ENCODE measurements at places on chromosomes 7 and 10. TPM values are rescaled to one million over a fixed set of nuclear protein-coding genes. Genes with fewer than 3 reads are reported as not detected.

The EEPD1 gene
- 4.4 TPM for total RNA-seq

The CTAGE6 gene
- 0.11 TPM for total RNA-seq

The NKX1-2 gene
- total RNA-seq = not detected

The LRGUK gene
- total RNA-seq = 0.27 TPM

The BAG3 gene
- total RNA-seq = 65.8 TPM

DNA sequence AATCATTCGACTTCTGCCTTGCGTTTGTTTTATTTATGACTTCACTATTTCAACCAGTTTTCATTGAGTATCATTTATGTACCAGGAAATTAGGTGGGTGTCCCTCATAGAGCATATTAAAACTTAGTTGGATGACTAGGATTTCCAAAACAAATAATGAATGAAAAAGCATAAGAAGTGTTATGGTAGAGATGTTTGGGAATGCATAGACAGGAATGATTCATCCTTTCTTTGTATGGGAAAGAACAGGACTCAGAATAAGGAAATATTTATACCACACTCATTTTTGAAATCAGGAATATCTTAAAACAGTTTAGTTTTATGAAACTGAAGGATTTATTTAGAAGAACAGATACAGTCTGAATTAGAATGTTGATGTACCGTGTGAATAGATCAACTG is 315.7 kb downstream of the EXOC4 start:
- H3K4me3 ChIP-seq = no peak overlapping the region
- H3K27me3 ChIP-seq = no peaks in the 10 kb centered on the region
- H3K27ac ChIP-seq = no peak overlapping the region

GRCh38 chr7:130970196-130970595 is 236.2 kb upstream of the KLF14 start:
- H3K4me1 ChIP-seq = peaks cover 31% of the 10 kb centered on the region
- no peak overlapping the region for H3K4me3 ChIP-seq
- H3K36me3 ChIP-seq = peaks cover 35% of the 10 kb centered on the region
- DNase-seq = no peak
- no peaks in the 10 kb centered on the region for H3K27me3 ChIP-seq

GRCh38 chr7:105937411-105937810 is 25.7 kb upstream of the CDHR3 start:
- H3K4me3 ChIP-seq = no peak overlapping the region
- no peaks in the 10 kb centered on the region for H3K36me3 ChIP-seq
- no peak for DNase-seq
- no peaks in the 10 kb centered on the region for H3K4me1 ChIP-seq

DNA sequence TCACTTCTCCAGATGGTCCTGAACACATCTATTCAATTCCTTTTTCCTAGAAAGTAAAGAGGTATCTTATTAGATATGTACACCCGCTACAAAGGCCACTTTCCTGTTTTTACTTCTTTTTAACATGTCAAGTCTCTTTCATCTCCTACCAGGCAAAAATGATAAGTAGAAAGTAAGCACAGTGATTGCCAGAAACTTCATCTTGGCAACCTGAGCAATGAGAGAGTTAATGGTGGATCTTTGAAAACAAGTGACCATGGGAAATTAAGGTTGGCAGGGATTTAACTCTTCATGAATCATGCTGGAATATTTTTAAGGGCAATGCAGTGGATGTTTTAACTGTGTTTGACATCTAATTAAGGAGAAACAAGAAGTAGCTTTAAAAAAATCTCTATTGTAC is 2.7 kb downstream of the SEMA3A start:
- H3K27me3 ChIP-seq = no peaks in the 10 kb centered on the region

DNA sequence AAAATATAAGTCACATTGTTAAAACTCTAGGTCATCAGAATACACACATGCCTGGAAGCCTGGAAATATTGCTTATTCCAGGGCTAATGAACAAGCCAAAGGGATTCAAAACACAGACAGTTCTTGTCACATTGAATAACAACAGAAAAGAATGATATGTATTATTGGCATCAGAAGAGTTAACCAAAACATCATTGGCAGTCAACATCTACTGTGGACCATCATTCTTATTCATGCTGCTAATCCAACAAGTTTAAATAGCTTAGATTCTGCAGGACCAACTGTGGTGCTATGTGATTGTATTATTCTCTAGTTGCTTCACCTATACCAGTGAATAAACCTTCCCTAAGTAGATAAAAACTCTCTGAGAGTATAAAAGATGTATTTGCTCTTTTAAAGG is 198.3 kb downstream of the NEBL start:
- DNase-seq = no peak
- no peak overlapping the region for H3K4me3 ChIP-seq
- no peaks in the 10 kb centered on the region for H3K36me3 ChIP-seq
- no peak overlapping the region for H3K27ac ChIP-seq
- no peaks in the 10 kb centered on the region for H3K27me3 ChIP-seq

GRCh38 chr7:82087099-82087498 is 317.3 kb upstream of the HGF start:
- no peak overlapping the region for H3K4me3 ChIP-seq
- DNase-seq = no peak
- no peak overlapping the region for H3K27ac ChIP-seq
- no peaks in the 10 kb centered on the region for H3K27me3 ChIP-seq
- no peaks in the 10 kb centered on the region for H3K36me3 ChIP-seq
- no peaks in the 10 kb centered on the region for H3K4me1 ChIP-seq

DNA sequence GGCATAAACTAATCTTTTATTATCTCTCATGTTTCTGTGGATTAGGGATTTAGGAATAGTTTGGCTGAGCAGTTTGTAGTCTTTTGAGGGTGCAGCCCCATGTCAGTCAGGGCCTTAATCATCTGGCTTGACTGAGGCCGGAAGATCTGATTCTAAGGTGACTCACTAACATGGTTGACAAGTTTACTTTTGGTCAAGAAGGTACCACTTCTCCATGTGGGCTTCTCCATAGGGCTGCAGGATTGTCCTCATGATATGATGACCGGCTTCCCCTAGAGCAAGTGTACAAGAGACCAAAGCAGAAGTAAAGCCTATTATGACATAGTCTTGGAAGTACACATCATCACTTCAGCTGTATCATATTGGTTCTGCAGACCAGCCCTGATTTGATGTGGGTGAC is 45.9 kb upstream of the OIT3 start:
- no peak overlapping the region for H3K27ac ChIP-seq
- no peaks in the 10 kb centered on the region for H3K36me3 ChIP-seq
- DNase-seq = peak; percentile 22
- no peaks in the 10 kb centered on the region for H3K27me3 ChIP-seq
- H3K4me1 ChIP-seq = no peaks in the 10 kb centered on the region

- peak; percentile 39 for DNase-seq
- peak within 1 kb of the TSS; percentile 53 for H3K4me3 ChIP-seq
- no peaks in the 10 kb centered on the region for H3K27me3 ChIP-seq
- peaks cover 4% of the 10 kb centered on the region for H3K36me3 ChIP-seq
- H3K27ac ChIP-seq = no peak within 1 kb of the TSS
Measured at GRCh38 chr7:6614953-6615722, at the start of gene ZNF853. ZNF853 (plus strand) TSS chr7:6615610; CDS start chr7:6616175, 565 bp downstream.

DNA sequence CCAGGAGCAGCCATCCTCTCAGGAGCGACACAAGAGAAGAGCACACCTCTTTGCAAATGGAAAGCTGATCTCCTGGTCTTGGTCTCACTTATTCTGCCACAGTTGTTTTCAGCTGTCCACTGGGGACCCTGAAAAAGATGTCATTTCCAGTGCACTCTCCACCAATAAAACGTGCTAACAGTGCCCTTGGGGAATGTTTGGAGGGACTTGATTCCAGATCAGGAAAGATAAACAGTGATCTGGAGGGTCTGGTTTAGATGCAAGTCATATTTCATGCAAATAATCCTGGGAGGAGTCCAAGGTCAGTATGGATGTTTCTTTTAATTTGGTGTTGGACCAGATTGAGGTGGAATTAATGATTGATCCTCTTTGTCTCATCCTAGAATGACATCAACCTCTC is 185.0 kb downstream of the CREB5 start:
- no peaks in the 10 kb centered on the region for H3K27me3 ChIP-seq
- no peak for DNase-seq
- H3K27ac ChIP-seq = no peak overlapping the region
- no peak overlapping the region for H3K4me3 ChIP-seq
- no peaks in the 10 kb centered on the region for H3K36me3 ChIP-seq
- H3K4me1 ChIP-seq = no peaks in the 10 kb centered on the region

All from CD4-positive, alpha-beta T cell (primary cell).